ENCODE measurements at places on chromosomes 12 and 14.

DNA sequence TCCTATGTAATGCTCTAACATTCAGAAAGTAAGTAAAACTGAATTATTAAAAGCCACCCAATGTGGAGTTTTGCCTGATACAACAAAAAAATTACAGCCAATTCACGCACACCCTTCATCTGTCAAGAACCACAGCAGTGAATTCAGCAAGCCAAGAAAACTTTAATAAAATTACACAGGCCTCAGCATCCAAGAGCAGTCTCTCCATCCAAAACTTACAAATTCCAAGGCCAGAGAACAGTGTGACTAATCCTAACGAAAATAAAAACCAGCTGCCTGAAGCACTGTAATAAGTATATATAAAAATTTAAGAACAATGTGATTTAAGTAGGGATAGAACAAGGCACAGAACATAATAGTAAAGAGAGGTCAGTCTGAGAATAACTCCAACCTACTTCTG lies 54.2 kb downstream of the SIX6 start:
- no peak for DNase-seq

DNA sequence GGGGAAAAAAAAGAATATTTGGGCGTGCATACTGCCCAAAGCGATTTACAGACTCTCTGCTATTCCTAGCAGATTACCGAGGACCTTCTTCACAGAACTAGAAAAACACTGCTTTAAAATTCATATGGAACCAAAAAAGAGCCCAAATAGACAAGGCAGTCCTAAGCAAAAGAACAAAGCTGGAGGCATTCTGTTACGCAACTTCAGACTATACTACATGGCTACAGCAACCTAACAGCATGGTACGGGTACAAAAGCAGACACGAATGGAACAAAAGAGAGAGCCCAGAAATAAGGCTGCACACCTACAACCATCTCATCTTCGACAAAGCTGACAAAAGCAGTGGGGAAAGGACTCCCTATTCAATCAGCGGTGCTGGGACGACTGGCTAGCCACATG lies 56.7 kb downstream of the TRAF3 start:
- DNase-seq, result no peak

DNA sequence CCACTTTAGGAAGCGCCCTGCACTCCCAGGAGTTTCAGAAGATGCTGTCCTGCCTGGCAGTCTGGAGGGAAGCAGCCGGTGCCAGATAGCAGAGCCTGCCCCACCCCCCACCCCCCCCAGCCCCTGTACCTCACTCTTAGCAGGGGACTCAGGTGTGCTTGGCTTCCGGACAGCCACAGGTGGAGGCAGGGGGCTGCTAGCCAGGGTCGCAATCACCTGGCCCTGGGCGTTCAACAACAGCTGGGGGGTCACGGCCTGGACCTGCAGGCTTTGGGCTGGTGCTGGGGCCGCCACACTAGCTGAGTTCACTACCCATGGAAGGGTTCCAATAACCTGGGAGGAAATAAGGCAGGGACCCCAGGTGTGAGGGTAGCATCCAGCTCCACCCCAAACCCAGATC lies 22.0 kb downstream of the POU6F1 start:
- no peak for DNase-seq

DNA sequence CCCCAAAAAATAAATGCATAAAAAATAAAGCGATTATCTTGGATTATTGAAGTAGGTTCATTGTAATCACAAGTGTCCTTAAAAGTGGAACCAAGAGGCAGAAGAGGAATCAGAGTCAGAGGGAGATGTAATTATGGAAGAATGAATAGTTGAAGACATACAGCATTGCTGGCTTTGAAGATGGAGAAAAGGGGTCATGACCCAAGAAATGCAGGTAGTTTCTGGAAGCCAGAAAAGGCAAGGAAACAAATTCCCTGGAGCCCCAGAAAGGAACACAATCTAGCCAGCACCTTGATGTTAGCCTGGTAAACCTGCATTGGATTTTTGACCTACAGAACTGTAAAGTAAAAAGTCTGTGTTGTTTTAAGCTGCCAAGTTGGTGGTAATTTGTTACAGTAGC lies 57.5 kb upstream of the PTGR2 start:
- no peak for DNase-seq

- no peak for DNase-seq
These were observed 108.8 kb downstream of the VEZT start for GRCh38 chr12:95326445-95326844.

GRCh38 chr12:106188256-106188655 lies 49.5 kb upstream of the NUAK1 start:
- no peak for DNase-seq

DNA sequence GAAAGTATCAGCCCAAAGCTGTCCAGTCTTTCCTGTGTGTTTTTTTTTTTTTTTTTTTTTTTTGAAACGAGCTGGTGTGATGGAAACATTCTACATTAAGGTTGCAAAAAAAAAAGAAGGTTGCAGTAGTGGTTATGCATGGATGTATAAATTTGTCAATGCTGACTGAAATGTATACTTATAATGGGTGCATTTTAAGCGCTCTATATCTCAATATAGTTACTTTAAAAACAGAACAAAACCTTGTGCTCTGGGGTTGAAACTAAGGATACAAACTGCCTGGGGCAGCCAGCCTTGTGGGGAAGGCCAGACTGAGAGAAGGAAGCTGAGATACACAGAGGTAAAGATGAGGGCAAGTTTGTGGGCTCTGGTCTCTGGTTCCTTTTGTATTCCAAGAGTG lies 87.3 kb upstream of the RMST start:
- no peak for DNase-seq

DNA sequence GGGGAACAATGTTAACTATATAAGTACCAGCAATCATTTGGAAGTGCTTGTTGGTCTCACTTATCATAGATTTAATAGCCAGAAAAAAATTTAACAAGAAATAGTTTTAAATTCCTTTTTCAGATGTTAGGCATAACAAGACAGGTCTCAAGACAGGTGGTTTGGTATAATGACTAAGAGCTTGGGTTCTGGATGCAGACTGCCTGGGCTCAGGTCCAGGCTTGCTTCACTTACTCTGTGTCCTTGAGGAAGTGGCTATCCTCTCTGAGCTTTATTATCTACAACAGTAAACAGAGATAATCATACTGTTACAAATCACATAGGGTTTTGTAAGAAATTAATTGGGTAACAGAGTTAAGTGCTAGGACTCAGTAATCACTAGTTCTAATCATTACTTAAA lies 338.0 kb upstream of the FLRT2 start:
- DNase-seq, result no peak

DNA sequence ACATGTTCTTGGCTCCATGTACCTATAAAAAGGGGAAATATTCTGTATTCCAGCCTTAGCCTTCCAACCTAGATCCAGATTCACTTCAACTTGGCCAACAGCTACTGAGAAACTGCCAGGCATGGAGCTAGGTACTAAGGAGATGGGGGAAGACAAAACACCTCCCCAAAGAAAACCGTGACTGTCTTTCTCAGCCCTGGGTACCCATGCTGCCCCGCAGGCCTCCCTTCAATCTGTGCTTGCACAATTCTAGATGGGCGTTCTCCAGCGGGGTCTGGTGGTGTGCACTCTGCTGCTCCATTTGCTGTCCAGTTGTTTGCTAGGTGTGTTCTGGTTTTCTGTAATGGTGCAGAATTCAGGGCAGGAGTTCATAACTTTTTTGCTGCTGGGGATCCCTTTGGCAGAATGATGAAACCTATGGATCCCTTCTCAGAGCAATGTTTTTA lies 817 bp upstream of the KRT4 start:
- no peak for DNase-seq

DNA sequence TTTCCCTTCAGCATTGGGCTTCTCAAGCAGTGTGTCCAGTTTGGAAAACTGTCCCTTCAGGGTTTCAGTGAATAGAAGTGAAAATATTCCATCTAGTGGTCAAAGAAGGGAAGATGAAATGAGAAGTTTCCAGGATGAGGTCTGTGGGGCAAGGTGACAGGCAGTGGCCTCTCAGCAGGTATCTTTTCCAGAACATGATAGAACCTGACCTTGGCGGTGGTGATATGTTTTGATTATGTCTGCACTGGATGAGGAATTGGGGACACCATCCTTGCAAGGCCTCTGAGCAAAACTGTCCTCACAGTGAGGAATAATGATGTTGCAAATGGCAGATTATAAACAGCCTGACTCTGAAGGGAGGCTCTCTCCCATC lies 4.7 kb downstream of the GPX2 start:
- no peak for DNase-seq

DNA sequence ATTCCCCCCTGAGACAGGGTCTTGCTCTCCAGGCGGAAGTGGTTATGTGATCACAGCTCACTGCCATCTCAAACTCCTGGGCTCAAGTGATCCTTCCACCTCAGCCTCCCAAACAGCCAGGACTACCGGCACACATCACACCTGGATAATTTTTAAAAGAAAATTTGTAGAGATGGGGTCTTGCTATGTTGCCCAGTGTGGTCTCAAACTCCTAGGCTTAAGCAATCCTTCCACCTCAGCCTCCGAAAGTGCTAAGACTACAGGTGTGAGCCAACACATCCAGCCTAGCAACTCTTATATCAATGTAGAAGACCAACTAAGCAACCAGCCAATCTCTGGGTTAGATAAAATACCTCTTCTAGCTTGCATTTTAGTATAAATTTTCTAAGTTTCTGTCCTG lies 297.2 kb downstream of the MED13L start:
- DNase-seq, result no peak

DNA sequence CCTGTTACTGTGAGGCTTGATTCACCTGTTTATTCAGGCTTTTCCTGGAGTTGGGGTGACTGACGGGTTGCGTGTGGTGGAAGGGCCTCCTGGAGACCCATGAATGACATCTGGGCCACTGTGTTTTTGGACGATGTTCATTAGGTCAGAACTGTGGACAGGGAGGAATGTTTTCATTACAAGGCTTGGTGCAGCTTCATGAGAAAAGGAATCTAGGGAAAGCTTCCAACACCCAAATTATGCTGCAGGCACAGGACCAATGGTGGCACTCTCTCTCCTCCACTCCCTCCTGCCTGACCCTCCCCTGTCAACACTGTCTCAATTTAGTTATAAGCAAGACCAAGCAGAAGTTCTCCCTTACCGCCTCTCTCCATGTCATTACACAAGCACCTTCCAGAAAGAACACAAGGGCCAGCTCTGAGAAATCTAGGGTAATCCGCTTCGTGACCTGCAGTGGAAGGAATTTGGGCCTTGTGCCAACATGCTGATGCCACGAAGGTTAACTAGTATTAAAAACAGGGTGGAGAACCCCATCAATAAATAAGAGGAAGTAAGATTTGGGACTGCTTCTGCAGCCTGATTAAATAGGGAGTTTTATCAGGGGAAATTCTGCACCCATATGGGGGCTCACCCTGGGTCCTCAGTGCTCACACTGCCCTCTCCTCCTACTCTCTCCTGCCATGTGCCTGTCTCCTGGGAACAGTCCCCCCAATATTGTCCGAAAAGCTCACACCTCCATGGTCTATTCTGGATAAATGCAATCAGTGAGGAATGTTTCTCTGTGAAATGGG lies 200.3 kb downstream of the KTN1 start:
- peak; percentile 59 for DNase-seq

DNA sequence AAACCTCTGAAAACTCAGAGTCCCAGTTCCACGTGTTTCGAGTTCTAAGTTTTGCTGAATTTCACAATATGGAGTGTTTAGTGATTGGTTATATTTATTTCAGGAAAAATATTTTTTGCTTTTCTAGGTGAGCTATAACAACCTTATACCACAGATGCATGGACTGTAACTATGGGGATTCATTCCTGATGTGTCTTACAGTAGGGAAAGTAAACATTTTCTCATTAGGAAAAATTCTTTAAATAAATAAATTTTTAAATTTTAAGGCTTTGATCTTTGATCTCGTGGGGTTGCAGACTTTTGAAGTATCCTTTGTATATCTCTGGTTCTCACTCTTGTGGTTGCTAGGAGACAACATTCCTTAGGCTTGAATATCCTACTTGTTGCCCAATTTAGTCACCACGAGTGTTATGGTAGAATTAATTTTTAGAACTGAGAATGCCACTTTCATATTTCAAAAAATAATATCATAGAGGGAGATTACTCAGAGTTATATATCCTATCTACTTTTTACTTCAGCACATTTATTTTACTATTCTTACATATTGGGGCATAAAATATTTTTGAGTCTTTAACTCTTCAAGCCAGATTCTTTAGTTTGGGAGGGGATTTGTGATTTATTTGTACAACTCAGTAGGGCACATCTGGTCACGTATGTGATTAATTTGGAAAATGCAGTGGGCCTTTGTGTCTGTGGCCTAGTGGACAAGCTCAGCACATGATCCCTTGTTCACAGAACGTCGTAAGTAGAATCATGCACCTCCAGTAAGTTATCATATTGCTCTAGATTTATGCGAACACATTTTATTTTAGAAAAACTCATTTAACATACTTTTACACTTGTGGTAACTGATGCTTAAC lies 224.0 kb downstream of the TTC6 start:
- no peak for DNase-seq

- no peak for DNase-seq
These were observed 1.0 kb downstream of the CD9 start for GRCh38 chr12:6201213-6201608.

DNA sequence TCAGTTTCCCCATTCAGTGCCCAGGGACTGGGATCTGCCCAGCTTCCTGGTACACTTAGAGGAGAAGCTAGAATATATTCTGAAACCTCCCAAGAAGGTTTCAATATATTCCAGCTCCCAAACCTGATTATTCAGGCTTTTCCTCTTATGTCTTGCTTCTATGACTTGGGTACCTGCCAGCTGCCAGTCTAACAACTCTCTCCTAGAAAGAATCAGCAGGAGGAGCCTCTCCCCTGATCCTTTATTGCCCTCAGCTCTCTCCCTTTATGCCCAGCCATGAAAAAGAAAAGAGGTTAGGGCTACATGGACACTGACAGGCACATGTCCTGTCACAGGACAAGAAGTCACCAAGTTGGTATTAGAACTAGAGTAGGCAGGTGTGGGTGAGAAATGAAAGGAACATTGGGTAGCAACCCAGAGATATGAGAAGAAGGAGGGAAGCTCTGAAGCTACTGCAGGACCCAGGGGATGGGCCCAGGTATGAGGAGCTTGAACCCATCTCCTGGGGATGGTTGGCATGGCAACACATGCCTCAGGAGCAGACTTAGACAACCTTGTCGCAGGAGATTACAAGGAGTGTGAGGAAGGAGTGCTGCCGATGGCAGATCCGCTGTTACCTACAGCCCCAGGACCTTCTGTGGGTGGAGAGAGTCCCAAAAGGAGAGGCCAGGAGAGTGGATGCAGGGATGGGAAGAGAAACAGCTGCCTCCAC lies 2.0 kb upstream of the CACNB3 start:
- DNase-seq, result no peak

DNA sequence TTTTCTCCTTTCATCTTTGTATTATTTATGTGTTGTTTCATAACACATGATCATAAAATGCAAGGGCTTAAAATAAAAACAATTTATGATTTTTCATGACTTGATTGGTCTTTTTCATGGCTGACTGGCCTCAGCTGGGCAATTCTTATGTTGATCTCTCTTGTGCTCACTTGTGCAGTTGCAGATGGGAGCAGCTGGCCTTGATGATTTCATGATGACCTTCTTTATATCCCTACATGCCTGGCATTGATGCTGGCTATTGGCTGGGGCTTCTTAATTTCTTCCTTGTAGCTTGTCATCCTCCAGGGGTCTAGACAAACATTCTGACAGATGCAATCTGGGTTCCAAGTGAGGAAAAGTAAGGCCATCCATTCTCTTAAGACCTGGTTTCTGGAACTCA lies 1832.8 kb upstream of the FLRT2 start:
- no peak for DNase-seq

- no peak for DNase-seq
These were observed 625.0 kb upstream of the MIS18BP1 start for GRCh38 chr14:45877981-45878380.

- DNase-seq, result peak; percentile 55
These were observed 87.6 kb downstream of the SLC15A5 start for GRCh38 chr12:16189849-16190248.

- DNase-seq, result no peak
These were observed 24.3 kb upstream of the RPLP0 start for GRCh38 chr12:120225200-120225558.

GRCh38 chr12:128318341-128318740 lies 51.4 kb downstream of the TMEM132C start:
- no peak for DNase-seq
